ENCODE measurements at places on chromosomes 5 and 9.

GRCh38 chr9:122420315-122420714 is 49.5 kb downstream of the PTGS1 start:
- DNase-seq = no peak

GRCh38 chr9:90018688-90019087 is 413.9 kb downstream of the GADD45G start:
- DNase-seq = no peak

DNA sequence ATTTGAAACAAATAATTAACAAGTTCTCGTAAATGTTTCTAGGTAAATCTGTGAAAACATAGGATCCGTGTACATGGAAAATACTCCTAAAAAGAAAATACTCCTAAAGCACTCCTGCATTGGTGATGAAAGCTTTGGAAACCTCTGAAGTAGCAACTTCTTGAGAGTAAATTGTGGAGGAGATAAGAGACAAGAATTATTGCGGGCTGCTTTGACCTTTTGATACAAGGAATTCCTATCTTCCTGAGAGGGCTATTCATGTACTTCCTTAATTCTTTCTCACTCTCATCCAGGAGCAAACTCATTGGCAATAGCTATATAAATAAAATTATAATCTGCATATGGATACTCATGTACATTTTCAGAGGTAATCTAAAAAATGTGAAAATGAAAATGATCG is 158.4 kb upstream of the PIK3R1 start:
- no peak for DNase-seq

DNA sequence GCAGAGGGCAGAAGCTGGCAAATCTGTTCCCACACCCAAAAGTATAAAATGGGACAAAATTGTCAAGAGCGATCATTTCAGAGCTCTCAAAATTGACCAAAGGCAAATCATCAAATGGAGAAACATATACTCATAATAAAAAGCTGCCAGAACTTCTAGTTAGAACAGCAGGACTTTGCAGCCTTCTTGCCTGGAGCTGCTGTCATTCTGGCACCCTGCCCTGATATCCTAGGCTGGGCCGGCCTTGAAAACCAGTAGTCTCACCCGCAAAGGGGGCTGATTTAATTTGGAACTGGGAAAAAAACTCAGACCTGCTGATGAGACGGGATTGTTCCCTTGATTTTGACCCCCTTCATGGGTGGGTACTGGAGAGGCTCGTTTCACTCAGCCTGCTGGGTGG is 18.5 kb downstream of the OR2V1 start:
- DNase-seq = no peak

DNA sequence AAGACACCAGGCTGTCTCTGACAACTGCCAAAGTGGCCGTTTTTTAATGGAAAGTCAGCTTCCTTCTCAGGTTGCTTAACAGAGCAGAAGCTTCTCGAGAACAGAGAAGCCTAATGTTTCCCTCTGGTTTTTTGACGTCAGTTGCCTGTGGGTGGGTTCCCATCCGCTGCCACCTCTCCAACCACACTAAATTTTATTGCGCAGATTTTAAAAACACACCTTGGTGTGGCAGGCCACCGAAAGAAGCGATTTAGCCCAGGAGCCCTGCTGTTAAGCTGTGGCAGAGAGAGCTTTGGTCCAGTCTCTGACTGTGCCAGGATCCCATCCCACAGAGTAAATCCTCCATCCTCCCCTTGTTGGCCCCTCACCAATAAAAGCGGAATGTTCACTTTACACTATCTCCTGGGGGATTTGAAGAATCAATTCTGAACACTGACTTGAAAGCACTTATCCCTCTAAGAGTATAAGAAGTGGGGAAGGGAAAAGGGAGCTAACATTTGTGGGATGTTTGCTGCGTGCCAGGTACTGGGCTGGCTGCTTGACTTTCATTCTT is 181.6 kb downstream of the AOPEP start:
- no peak for DNase-seq

GRCh38 chr5:124692324-124692723 is 54.1 kb downstream of the ZNF608 start:
- DNase-seq = no peak

DNA sequence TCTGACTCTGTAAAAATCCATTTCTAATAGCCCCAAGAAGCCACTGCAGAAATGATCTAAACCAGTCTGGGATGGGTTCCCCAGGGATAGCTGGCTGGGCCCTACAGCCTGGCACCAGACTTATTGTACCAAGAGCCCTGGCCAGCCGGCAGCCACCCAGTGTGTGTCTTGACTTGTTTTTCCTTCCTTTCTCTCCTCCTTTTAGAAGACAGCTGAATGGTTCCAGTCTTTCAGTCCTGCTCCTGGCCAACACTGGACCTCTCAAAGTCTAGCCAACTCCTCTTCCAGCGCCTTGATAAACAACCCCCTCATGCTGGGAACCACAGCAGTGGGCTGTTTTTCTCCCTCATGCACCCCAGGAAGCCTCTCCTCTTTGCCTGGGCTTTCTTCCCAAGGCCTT is 34.1 kb downstream of the ATOX1 start:
- DNase-seq = no peak

DNA sequence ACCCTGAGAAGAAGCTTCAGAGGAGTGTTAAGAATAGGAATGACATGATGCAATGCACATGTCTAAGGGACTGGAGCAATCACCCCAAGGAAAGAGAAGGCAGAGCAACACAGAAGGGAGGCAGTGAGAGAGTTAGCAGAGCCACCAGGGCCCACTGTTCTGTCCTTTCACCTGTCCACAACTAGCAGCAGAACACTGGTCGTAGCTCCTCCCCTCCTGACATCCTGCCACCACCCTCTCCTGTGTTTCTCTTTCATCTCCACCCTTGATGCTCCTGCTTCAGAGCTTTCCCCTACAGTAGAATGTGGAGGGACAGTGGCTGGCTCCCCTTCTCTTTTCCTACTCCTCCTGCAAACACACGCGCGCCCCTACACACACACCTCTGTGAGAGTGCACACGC is 483.4 kb upstream of the KIF2A start:
- DNase-seq = no peak

DNA sequence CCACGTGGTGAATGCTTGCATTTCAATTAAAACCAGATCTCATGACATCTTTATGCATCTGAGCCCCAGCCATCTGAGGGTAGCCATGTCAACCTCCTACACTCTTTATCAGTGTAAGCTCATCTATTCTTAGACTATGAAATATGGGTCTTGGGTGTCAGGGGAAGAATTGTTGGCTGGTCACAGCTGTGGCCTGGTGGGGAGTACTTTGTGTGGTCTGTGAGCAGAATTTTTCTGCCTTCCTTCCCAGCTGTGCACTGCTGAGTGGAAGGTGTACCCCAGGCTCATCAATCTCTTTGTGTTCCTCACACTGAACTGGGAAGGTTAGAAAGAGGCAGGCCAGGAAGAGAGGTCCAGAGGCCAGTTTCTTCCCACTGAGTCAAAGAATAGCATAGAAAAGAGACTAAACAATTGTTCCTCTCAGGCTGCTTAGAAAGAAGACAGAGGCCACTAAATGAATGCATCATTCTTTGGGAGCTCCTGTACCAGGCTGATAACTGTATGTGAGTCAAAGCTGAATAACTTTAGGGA is 202.7 kb upstream of the RGMB start:
- DNase-seq = no peak

DNA sequence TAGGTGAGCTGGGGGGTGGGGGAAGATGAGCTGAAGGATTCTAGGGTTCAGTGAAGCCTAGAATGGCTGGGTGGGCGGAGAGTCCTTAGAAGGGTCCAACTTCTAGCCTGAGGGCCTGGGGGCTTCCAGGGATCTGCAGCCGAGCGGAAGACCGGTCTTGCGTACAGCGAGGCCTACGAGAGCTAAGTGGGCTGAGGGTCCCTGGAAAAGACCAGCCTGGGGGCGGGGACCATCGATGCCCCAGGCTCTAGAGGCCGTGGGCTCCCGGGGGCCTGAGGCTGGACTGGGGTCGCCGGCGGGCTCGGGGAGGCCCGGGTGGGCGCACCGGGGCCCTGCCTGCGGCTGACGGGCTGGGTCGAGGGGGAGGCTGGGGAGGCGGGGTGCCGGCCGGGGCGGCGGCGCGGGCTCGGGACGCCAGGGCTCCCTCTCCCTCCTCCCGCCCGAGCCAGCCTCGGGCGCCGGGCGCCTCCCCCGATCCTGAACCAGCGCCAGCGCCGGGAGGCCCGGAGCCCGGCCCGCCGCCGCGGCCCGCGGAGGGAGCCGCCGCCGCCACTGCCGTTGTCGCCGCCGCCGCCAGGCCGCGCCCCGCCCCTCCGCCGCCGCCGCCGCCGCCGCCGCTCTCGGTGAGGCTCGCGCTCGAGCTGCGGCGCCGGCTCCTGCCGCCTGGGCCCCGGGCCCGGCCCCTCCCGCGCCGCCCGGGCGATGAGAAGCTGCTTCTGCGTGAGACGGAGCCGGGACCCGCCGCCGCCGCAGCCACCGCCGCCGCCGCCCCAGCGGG is at the start of gene MVB12B:
TSS of gene MVB12B (plus strand) at position 602 of the 778 bp plus-strand sequence. CDS start at position 703, 101 bp downstream.
- no peak for DNase-seq

DNA sequence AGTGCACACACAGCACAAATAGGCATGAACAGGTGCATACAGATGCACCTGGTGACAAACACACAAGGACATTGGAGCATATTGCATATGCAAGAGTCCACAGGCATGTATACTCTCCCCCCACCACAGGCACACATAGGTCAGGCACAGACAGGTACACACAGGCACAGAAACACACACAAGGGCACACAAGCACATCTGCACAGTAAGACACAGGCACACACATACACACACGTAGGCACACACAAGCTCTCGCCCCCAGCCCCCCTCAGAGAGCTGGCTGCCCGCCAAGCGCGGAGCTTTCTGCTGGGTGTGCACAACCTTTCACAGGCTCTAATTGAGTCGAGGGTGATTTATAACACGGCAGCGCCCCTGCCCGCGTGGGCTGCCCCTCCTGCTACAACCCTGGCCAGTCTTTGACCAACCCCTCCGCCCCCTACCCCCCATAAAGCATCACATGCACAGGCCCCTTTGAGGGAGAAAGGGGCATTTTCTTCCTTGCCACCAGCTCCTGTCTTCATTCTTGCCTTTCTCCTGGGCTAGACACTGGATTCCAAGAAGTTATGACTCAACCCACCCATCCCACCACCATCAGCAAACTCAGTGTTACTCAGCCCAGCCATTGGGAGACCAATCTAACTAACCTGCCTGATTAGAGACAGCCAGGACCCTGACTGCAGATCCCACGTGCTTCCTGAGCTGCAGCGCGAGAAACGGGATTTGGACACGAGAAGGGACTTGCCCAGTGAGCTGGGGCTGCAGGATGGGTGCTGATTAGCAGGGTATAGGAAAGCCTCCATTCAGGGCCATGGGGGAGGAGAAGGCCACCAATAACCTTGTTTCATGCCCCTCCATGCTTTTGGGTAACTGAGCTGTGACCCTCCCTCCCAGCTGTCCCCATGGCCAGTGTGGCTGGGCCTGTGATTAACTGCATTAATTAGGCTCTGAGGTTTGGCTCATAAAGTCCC is 42.8 kb upstream of the PSD2 start:
- no peak for DNase-seq

DNA sequence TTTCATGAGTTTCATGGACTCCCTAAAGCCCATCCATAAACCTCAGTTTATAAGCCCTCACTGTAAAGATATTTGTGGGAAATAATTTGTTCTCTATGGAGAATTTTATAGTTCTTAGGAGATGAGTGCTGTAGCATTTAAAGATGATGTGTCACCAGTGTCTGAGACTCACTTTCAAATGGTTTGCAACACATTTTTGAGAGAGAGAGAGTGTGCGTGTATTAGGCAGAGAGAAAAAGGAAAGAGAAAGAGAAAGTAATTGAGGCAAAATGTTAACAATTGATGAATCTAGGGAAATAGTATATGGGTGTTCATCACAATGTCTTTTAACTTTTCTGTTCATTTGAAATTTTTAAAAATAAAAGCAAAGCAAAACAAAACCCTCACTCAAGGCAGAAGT is 479.0 kb downstream of the ZSWIM6 start:
- DNase-seq = no peak

DNA sequence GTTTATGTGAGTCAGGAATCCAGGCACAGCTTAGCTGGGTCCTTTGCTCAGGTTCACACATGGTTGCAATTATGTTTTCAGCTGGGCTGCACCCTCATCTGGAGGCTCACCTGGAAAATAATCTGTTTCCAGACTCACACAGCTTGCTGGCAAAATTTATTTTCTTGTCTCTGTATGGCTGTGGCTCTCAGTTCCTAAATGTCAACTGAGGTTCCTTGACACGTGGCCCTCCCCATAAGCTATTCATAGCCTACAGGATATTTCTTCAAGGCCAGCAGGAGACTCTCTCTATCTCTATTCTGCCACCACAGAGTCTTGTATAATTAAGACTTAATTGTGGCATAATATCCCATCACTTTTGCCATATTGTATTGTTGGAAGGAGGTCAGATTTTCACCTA is 732.0 kb downstream of the CDH18 start:
- no peak for DNase-seq

DNA sequence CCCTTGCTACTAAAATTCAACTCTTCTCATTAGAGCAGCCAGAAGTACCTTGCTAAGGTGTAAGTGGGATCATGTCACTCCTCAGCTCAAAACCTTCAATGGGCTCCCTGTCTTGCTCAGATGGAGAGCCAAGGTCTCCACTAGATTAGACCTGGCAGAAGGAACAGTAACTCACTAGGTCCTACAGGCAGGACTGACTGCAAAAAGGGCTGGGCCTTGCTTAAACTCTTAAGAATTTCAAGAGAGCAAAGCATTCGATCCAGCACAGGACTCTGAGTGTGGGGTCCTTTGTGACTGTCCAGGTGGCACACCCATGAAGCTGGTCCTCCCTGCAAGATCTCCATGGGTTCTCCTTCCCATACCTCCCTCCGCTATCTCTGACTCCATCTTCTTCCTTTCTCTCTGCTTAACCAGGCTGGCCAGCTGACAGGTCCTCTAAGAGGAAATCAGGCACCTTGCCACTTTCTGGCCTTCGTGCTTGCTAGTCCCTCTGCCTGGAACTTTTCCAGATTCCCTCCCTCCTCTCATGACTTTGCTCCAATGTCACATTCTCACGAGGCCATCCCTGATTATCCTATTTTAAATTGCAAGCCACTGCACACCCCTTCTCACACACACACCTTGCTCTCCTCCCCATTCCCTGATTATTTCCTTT is 70.2 kb downstream of the BASP1 start:
- no peak for DNase-seq

- DNase-seq = no peak
Observed at GRCh38 chr9:129459547-129460322, 161.2 kb downstream of the C9orf50 start.

GRCh38 chr9:98558575-98558974 is 150.2 kb downstream of the GABBR2 start:
- no peak for DNase-seq

- no peak for DNase-seq
Observed at GRCh38 chr9:129697656-129698253, 32.3 kb downstream of the PRRX2 start.

DNA sequence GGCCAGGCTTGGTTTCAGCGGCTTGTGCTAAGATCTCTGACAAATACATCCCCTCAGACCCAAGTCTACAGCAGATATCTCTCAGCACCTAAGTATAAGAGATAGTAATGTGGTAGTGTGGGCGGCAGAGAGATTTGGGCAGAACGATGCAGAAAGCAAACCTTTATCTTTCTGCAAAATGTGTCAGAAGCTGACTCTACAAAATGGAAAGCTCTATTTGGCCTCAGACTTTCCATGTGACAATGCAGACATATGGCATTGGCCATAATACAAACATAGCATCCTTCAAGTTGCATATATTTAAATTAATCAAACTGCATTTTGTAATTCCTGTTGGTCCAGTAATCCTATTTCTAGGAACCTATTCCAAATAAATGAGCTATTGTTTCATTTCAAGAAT is 102.5 kb upstream of the RAI14 start:
- no peak for DNase-seq

- DNase-seq = no peak
Observed at GRCh38 chr5:21834863-21835262, 1018.3 kb downstream of the CDH12 start.
